Heart right ventricle (tissue), 16 donors: ENCODE measurements at places on chromosomes 11 and 22.

DNA sequence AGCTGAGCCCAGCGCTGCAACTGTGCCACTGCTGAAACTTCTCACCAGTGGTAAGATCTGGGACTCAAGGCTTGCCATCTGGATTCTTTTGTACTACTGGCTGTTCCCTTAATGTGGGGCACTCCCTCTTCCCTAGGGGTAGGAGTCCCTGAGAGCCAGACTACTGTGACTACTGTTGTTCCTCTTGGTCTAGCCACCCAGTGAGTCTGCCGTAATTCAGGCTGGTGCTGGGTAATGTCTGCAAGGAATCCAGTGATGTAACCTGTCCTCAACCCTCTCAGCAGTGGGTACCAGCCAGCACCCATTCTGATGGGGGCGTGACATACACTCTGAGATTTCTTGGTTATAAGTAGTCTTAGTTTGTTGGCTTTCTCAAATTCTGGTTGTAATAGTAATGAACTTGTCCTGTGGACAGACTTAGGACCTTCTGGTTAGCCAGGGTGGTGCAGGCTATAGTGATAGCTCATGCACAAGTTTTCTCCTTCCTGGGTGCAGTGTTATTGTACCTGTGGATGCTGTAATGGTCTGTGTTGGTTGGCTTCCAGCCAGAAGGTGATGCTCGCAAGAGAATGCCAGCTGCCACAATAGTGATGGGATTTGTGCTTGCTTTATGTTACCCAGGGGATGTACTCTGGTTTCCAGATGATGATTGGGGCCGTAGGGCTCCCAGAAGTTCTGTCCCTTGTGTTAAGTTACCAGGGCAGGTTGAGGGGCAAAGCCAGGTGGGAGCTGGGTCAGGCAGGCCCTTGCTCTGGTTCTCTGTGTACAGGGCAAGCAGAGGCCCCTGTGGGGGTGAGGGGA, 65.5 kb downstream of the ARHGAP42 start:
- no peak overlapping the region for H3K4me3 ChIP-seq
- H3K36me3 ChIP-seq, result no peaks in the 10 kb centered on the region
- no peaks in the 10 kb centered on the region for H3K27me3 ChIP-seq
- peaks cover 48% of the 10 kb centered on the region for H3K4me1 ChIP-seq
- no peak for DNase-seq

DNA sequence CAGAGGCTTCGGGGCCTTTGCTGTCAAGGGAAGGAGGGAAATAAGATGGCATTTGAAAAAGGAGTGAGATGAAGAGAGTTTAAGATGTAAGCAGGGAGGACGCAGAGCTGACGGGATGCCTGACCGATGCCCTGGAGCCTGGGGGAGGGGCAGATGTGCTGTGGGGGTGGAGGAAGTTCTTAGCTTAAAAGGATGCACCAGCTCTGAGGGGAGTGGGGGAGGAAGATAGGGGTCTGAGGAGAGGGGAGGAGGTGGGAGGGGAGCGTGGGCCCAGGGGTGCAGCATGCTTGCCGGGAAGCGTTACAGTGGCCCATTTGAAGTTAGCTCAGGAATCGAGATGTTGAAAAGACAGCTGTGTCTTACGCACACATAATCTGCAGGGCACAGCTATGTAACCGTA, 56.3 kb downstream of the RPS6KA4 start:
- DNase-seq, result no peak
- H3K4me1 ChIP-seq, result no peaks in the 10 kb centered on the region
- H3K27me3 ChIP-seq, result no peaks in the 10 kb centered on the region
- H3K27ac ChIP-seq, result no peak overlapping the region

DNA sequence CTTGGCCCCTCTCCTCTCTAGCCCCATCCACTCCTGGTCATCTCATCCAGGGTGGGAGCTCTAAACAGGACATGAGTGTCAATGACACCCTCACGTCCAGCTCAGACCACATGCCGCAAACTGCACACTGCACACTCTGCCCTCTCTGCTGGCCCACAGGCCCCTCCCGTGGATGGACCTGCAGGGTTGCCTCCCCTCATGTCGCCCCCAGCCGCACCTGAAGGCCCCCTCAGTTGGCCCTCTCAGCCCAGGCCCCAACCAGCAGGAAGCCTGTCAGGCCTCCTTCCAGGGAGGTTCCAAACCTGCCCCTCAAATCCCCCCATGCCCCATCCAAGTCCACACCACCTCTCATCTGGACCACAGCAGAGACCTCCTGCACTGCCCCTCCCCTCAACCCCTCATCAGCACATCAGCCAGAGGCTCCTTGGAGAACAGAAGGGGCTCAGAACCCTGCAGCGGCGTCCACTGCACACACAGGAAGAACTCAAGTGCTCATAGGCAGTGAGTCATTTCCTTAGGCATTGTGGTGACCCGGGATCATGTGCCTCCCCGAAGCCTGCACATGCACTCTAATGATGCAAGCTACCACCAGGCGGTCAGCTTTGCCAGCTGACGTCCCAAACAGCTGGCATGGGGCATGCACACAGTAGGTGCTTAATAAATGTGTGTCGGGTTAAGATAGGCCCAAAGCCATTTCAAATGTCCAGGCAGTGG, 12.9 kb upstream of the CDKN1C start:
- no peaks in the 10 kb centered on the region for H3K36me3 ChIP-seq
- peaks cover 5% of the 10 kb centered on the region for H3K27me3 ChIP-seq

- peaks cover 12% of the 10 kb centered on the region for H3K4me1 ChIP-seq
- no peak overlapping the region for H3K27ac ChIP-seq
- H3K4me3 ChIP-seq, result no peak overlapping the region
Measured at GRCh38 chr22:29345932-29346331, 30.4 kb upstream of the RASL10A start.

- no peaks in the 10 kb centered on the region for H3K27me3 ChIP-seq
- H3K4me3 ChIP-seq, result no peak overlapping the region
- no peak for DNase-seq
- no peaks in the 10 kb centered on the region for H3K4me1 ChIP-seq
- H3K27ac ChIP-seq, result no peak overlapping the region
Measured at GRCh38 chr11:18171377-18172000, 1.1 kb upstream of the MRGPRX4 start.

DNA sequence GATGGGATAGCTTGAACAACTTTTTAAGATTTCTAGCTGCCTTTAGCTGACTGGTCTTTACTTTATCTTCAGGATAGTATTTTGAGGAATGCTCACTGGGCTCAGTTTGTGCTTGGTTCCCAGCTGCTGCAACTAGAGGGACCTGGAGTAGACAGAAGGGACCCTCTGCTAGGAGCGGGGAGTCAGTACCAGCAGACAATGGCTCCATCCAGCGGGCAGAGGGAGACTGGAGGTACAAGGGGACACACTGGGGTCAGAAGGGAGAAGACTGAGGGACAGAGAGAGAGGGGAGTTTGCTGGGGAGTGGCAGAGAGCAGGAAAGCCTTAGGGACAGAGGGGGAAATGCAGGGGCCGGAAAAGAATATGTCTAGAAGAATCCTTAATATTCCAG, 22.0 kb upstream of the ACER3 start:
- no peak overlapping the region for H3K27ac ChIP-seq
- peak; percentile 24 for DNase-seq
- peaks cover 39% of the 10 kb centered on the region for H3K4me1 ChIP-seq
- H3K4me3 ChIP-seq, result no peak overlapping the region
- H3K27me3 ChIP-seq, result no peaks in the 10 kb centered on the region
